Naive thymus-derived CD4-positive, alpha-beta T cell (primary cell): ENCODE measurements at places on chromosomes 7 and 10.
A peak's percentile ranks its signal among the peaks of the same experiment; 100 is the strongest.

DNA sequence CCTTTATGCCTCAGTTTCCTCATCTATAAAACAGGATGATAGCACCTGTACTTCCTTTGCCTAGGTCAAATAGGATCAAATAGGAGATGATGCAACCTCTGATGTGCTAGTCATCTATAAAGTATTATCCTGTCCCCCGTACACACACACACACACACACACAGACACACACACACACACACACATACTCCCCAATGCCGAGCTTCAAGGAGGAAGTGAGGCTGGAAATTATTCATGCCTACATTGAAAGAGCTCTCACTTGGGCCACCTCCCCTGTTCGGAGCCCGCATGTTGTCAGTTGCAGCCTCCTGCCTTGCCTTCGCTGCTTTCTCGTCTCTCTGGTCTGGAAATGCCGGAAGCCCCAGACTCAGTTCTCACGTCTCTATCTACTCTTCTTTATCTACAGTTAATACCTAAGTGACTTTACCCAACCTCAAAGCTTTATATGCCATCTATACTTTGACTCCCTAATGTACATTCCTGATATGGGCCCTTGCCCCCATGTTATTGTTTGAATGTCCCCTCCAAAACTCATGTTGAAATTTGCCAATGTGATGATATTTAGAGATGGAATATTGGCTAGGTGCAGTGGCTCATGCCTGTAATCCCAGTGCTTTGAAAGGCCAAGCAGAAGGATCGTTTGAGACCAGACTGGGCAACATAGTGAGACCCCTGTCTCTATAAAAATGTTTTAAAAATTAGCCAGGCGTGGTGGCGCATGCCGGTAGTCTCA, 6.9 kb upstream of the UBE2H start:
- H3K4me1 ChIP-seq: no peaks in the 10 kb centered on the region
- H3K4me3 ChIP-seq: no peak overlapping the region
- DNase-seq: no peak
- no peaks in the 10 kb centered on the region for H3K36me3 ChIP-seq
- H3K27me3 ChIP-seq: no peaks in the 10 kb centered on the region
- no peak overlapping the region for H3K27ac ChIP-seq

- peaks cover 18% of the 10 kb centered on the region for H3K4me1 ChIP-seq
- peak within 1 kb of the TSS; percentile 77 for H3K4me3 ChIP-seq
- peak within 1 kb of the TSS; percentile 77 for H3K27ac ChIP-seq
- DNase-seq: peak; percentile 90
These were observed at the start of gene INTS1 for GRCh38 chr7:1503816-1504775. INTS1 (minus strand) TSS chr7:1504389; CDS start chr7:1503960, 429 bp downstream.

- no peaks in the 10 kb centered on the region for H3K36me3 ChIP-seq
- no peak overlapping the region for H3K4me3 ChIP-seq
These were observed 157.3 kb upstream of the CDK1 start for GRCh38 chr10:60621018-60621417.

DNA sequence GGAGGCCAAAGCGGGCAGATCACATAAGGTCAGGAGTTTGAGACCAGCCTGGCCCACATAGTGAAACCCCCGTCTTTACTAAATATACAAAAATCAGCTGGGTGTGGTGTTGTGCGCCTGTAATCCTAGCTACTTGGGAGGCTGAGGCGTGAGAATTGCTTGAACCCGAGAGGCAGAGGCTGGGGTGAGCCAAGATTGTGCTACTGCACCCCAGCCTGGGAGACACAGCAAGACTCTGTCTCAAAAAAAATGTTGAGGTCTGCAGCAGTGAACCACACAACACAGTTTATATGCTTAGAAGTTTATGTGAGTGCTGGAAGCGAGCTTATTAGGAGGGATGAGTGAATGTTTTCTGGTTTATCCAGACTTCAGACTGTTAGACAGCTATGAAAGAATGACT, 10.4 kb downstream of the LHPP start:
- H3K27me3 ChIP-seq: no peaks in the 10 kb centered on the region
- DNase-seq: no peak
- no peaks in the 10 kb centered on the region for H3K4me1 ChIP-seq
- no peak overlapping the region for H3K4me3 ChIP-seq

DNA sequence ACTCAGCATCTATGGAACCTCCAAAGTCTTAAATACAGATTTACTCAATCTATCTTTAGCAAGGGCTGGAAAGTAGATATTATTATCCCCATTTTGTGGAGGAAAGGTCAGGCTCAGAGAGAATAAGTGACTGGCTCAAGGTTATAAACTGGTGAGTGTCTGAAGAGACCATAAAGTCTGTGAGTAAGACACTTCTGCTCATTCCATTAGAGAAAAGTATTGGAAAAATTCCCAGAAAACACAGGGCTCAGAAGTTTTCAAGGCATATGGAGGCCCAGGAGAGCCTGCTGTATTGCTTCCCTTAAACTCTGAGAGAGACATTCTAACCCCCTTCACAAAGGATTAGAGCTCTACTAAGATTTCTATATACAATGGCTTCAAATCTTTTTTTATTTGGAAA, 134.8 kb downstream of the PCDH15 start:
- H3K27ac ChIP-seq: no peak overlapping the region
- no peaks in the 10 kb centered on the region for H3K36me3 ChIP-seq
- H3K4me1 ChIP-seq: no peaks in the 10 kb centered on the region
- no peaks in the 10 kb centered on the region for H3K27me3 ChIP-seq
- H3K4me3 ChIP-seq: no peak overlapping the region
